MCF 10A (cell line): ENCODE measurements at places on chromosomes 2 and 18. TPM values are rescaled to one million over a fixed set of nuclear protein-coding genes. Genes with fewer than 3 reads are reported as not detected.

The LOXL3 gene
- total RNA-seq: 0.93 and 1.2 TPM in 2 replicates

The CDH19 gene
- not detected in 2 replicates for total RNA-seq

DNA sequence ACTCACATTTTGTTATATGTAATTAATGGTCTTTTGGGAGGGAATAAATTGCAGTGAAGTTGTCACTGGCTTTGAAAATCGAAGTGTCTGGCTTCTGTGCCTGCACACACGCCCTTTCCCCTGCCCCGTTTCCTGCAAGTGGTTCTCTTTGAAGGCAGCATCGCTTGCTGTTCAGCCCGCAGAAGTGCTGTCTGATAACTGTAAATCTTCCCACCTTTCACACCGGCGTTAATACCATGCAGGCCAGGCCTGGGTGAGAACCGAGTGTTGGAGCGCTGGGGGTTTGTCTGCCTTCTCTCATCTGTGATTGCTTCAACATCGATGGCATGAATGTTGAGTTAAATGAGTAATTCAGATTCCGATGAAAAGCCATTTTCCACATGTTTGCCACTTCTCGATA is 37.9 kb upstream of the RPL31 start:
- no peak for DNase-seq

GRCh38 chr2:104584393-104584792 is 269.5 kb upstream of the POU3F3 start:
- no peak for DNase-seq

- no peak for DNase-seq
These were observed 10.6 kb downstream of the CFAP210 start for GRCh38 chr2:169683425-169684134.
